ENCODE measurements at places on chromosomes 12 and 14.
A peak's percentile ranks its signal among the peaks of the same experiment; 100 is the strongest.

GRCh38 chr12:66290716-66291200 lies 11.5 kb upstream of the HELB start:
- DNase-seq = no peak

GRCh38 chr12:113863455-113863845 lies 102.7 kb downstream of the RBM19 start:
- DNase-seq = no peak

- DNase-seq = no peak
These were observed 480.7 kb downstream of the TMEM132D start for GRCh38 chr12:129423041-129423580.

- no peak for DNase-seq
These were observed 133.7 kb upstream of the C14orf180 start for GRCh38 chr14:104445832-104446381.

DNA sequence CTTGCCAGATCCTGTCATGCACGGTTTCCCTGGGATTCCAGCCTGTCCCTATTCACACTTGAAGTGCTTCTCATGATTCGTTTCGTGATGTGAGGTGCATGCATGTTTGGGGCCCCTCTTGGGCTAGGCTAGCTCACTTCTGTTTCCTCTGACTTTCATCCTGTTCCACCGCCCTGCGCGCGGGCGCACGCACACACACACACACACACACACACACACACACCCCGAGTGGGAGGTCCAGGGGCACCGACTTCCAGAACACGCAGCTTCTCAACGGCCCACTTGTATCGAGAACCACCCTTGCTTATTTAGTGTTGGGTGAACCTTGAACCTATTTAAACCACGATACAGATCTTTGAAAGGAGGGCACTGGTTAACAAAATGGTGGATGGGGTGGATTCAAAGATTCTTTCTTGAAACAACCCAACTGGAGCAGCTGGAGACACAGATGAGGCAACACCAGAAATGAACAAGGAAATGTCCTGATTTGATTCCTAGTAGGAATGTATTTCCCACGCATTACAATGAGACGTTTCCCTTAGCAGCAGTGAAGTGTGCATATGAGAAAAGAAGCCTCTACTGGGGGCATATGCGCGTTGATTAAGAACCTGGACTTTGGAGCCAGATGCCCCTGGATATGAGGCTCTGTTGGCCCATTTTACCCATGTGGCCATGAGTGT lies 16.3 kb downstream of the ELK3 start:
- DNase-seq = no peak

DNA sequence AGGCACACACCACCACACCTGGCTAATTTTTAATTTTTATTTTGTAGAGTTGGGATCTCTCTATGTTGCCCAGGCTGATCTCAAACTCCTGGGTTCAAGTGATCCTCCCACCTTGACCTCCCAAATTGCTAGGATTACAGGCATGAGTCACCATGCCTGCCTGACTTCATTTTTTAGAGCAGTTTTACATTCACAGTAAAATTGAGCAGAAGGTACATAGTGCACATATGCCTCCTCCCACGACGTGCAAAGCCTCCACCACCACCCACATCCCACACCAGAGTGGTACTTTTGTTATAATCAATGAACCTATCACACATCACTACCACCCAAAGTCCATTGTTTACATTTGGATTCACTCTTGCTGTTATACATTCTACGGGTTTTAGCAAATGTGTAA lies 62.5 kb upstream of the PLEKHG3 start:
- DNase-seq = no peak

GRCh38 chr12:6390084-6390799 lies 6.3 kb downstream of the LTBR start:
- DNase-seq = no peak

DNA sequence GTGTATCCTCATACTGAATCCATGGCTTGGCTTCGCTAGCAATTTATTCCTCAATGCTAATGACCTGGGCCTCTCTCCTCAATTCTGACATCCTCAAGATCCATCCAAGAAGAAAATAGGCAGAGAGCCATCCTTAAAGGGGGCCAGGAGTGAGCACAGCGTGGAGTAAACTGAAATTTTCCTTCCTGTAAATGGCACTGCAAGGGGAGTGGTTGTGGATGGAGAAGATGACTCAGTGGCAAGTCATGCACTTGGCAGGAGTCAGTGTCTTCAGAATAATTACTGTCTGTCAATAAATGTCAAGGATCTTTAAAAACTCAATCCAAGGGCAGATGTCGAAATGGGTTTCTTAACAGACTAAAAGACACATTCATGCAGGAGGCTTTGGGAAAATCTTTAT lies 88.0 kb upstream of the TMEM132C start:
- no peak for DNase-seq

DNA sequence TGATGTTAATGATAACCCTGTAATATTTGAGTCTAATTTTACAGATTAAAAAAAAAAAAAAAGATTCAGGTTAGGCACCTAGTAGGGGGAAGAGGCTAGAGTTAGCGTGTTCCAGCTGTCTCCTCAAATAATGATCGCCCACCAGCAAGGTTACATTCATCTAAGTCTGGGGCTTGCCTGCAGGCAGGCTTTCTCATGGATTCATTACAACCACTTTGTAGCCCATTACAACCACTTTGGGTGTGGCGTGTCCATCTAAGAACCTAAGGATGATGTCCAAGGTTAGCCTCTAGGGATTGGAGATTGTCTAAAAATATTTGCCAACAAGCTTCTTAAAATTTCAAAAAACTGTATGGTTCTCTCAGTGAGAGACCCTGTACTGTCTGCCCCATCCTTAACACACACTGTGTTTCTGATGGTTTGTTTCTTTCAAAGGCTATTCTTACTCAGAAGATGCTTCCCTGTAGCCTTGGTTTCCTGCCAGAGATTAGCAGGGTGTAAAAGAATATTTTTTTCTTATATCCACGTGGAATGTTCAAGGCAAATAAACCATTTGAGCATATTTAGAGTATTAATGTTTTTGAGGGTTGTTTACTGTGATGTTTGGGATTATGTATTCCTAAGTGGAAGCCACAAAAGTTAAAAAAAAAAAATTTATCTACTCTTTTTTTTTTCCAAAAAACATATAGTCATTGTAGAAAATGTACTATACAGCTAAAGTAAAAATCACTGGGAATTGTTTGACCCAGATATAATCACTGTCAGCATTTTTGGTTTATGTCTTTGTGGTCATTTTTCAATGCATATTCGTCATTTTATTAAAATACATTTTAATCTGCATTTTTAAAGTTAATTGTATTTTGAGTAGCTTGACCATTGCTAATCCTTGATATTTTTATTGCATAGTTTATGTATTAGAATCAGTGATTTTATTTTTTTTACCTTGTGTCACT lies 1.7 kb downstream of the DYNC1H1 start:
- DNase-seq = no peak

DNA sequence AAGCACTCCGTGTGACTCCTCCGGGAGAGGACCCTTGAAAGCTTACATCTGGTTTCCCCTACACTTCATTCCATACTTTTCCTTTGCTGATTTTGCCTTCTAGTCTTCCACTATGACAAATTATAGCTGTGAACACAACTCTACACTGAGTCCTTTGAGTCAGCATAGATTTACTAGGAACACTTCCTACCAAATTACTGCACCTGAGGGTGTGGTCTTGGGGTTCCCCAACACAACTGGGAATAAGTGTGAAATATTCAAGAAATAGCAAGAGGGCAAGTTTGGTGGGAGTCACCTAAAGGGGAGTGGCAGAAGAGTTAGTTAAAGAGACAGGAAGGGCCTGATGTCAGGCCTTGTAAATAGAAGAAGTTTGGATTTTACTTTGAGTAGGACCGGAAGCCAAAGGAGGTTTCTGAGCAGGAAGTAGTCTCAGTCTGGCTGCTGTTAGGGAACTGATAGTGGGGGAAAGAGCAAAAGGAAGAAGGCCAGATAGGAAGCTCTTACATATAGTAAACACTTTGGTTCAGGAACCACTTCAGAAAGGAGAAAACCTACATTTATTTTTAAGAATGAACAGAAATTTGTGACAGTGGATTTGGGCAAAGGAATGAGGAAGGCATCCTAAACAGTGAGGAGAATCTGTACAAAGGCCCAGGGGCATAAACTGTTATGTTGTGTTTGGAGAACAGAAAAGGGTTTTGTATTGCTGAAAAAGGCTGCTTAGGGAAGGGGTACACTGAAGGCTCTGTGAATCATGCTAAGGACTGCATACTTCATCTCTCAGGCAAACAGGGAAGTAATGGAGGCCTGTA lies 14.2 kb downstream of the SEL1L start:
- DNase-seq = peak; percentile 56

DNA sequence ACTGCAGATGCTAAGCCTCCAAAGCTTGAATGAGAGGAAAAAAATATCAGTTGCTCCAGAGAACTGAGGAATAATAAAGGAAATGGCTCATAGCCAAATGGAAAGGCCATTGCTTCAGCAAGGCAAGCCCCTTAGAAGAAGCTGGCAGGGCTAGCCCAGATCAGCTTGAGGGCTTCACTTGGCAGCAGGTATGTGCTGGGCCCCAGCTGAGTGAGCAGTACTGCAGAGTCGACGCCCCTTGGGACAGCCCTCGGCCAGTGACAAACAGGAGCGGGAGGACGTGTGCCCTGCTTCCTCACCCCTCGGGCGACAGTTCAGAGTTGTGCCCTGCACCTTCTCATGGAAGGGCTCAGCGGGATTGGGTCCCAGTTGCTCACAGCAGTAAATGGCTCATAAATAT lies 1031.2 kb upstream of the TMEM132C start:
- no peak for DNase-seq

- DNase-seq = no peak
These were observed 90.1 kb downstream of the RPAP3 start for GRCh38 chr12:47615711-47616110.

DNA sequence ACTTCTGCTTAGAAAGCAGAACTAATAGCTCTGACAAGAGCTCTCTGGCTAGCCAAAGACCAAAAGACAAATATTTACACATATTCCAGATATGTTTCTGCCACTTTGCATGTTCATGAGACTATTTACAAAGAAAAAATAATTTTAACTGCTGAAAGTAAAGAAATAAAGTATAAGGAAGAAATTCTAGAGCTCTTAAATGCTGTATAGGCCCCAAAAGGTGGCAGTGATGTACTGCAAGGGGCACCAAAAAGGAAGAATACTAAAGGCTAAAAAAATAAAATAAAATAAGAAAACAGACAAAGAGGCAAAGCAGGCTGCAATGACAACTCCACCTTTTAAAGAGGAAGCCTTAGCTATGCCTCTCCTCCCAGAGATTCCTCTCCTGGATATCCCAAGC lies 23.0 kb downstream of the KLRK1 start:
- no peak for DNase-seq

DNA sequence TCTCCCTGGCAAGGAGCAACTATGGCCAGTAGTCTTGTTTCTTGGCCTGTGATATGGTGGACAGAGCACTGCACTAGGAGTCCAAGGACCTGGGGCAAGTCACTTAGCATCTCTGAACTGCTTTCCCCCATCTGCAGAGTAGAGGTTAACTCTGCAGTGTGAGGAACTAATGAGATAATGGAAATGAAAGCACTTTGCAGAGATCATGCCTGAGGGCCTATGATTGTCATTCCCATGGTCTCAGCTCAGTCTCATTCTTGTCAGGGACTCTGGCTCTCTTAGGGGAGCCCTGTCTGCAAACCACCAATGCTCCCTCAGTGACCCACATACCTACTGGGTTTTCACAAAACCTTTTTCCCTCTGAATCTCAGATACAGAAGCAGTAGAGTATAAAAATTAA lies 6.5 kb upstream of the PNMA1 start:
- DNase-seq = no peak

- no peak for DNase-seq
These were observed 39.7 kb downstream of the MAPKAPK5 start for GRCh38 chr12:111881716-111882115.

GRCh38 chr14:82528016-82528415 lies 994.4 kb upstream of the SEL1L start:
- DNase-seq = no peak

DNA sequence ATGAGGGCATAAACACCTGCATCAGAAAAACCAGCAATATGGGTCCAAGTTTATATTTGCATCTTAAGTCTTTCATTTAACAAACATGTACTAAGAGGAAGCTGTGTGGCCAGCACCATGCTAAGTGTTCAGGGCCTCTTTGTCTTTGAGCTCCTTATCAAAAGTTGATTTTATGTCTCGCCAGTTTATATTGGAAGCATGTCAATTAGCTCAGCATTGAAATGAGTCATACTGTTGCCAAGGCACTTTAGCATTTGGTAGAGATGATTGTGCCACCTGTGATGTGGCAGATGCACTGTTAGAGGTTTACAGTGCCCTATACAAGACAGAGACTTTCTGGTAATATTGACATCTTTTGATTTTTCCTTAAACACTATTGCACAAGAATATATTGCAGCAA lies 68.5 kb downstream of the BHLHE41 start:
- DNase-seq = no peak

DNA sequence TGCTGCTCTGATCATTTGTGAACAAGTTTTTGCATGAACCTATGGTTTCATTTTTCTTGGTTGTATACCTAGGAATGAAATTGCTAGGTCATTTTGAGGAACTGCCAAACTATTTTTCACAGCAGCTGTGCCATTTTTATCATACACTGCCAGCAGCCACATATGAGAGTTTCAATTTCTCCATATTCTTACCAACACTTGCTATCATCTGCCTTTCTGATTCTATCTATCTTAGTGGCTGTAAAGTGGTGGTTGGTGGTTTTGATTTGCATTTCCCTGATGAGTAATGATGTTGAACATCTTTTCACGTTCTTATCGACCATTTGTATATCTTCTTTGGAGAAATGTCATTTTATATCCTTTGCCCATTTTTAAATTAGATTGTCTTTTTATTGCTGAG lies 146.1 kb downstream of the C12orf75 start:
- DNase-seq = no peak

- DNase-seq = no peak
These were observed 38.1 kb downstream of the HNRNPC start for GRCh38 chr14:21231020-21231652.

- no peak for DNase-seq
These were observed 696.6 kb downstream of the DIO2 start for GRCh38 chr14:79514700-79515099.

DNA sequence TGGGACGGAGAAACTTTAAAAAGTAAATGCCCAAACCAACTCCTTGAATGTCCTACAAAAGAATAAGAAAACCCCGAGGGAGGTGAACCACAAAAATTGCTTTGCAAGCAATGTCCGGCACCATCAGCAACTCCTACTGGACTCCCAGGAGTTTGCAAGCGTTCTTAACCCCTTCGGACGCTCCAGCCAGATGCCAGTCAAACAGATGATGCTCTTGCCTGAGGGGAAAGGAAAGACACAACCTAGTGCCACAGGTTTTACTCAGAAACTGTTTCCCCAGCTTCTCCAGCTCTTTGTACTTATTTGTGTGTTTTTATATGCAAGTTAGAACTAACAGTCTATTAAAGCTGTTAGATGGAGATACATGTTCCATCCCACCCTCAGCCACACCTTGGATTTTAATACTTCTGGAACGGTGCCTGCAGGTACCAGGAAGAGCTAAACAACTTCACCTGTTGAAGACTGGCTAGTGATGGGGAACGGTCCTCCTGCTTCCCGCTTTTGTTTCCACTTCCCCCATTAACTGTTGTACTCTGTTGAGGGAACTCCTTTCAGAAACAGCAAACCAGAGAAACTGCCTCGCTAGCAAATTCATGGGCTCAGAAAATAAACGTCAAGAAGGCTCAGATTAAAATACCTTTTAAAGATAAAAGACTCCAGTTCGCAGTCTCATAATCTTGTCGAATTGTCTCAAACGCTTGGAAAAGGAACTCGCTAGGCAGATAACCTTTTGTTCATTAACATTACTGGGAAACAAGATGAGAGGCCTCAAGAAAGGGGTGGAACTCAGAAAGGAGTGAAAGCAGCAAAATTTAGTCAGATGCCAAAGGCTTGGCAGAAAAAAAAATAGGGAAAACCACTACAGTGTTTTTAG lies 1.1 kb upstream of the FERMT2 start:
- peak; percentile 85 for DNase-seq
